GM12878 (cell line): ENCODE measurements at places on chromosomes 12 and 14. TPM values are rescaled to one million over a fixed set of nuclear protein-coding genes. Genes with fewer than 3 reads are reported as not detected.

- H3K36me3 ChIP-seq: peaks cover 5% of the 10 kb centered on the region; the same call in 1 of the 2 replicates
- no peak for DNase-seq
- no peak overlapping the region for H3K4me3 ChIP-seq
- H3K27me3 ChIP-seq: no peaks in the 10 kb centered on the region
- H3K27ac ChIP-seq: peak overlapping the region; percentile 79
These were observed 25.0 kb downstream of the CREBL2 start for GRCh38 chr12:12636641-12637040.

DNA sequence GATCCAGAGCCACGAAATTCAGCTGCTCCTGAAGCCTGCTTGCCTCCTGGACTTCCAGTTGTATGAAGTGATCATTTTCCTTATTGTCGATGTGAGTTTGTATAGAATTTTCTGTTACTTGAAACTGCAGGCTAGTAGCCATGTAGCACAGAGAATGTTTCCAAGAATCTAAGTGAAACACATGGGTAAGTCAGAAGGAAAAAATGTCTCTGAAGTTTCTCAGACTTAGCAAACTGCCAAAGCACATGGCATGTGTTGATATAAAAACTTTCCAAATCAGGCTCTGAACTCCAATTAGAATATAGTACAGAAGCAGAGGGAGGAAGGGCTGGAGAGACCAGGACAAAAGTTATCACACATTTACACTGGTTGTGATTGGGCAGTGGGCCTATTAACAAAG lies 9.8 kb upstream of the PCNX1 start:
- H3K27ac ChIP-seq: no peak overlapping the region
- H3K4me1 ChIP-seq: peaks cover 22% of the 10 kb centered on the region
- no peaks in the 10 kb centered on the region for H3K27me3 ChIP-seq
- no peak for DNase-seq
- H3K36me3 ChIP-seq: no peaks in the 10 kb centered on the region

DNA sequence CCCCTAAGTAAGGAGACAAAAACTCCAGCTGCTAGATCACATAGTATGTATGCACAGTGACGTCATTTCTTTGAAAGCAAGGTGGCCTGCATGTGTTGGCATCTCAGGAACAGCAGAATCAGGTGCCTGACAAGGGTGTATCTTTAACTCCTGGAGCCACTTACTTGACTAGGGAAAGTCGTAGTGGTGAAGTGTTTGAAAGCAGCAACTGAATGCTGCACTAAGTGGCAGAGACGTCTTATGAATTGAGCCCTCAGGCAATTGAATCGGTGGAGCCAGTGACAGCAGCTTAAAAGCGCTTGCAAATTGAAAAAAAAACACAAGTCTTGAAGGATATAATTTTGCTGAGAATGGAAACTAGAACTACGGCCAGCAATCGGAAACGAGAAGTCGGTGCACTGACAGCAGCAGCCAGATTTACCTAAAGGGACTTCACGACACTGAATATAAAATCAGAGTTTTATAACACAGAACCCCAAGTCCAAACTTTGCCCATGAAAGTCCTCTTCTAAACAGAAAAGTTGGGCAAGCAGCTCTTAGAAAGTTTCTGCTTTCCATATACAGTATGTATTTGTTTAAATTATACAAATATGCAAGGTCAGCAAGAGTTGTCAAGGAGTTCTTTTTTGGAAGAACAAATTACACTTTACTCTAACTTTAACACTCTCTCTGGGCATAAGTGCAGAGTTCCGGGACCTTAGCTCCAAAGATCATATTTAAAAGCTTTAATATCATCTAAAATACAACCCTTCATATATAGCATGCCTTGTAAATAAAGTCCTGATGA lies 1.1 kb downstream of the IGF1 start:
- H3K4me3 ChIP-seq: peak overlapping the region; percentile 59
- H3K27me3 ChIP-seq: no peaks in the 10 kb centered on the region
- peak; percentile 62 for DNase-seq

DNA sequence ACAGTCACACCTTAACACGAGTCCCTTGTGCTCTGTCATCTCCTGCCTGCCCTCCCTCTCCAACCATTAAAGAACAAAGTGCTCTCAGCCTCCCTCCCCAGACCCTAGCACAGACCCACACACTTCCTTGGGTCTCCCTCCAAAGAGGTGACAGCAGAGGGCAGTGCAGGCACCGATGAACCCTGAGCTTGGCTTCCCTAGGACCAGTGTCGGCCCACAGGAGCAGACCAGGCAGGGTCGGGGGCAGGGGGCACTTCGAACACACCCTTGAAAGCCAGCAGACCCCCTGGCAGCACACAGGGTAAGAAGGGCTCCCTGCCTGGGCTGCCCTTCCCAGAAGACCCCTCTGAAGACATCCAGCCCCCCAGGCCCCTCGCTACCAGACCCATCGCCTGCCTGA lies 7.0 kb downstream of the CDK2AP1 start:
- no peaks in the 10 kb centered on the region for H3K27me3 ChIP-seq
- no peaks in the 10 kb centered on the region; the same call in 1 of the 2 replicates for H3K36me3 ChIP-seq
- no peak for DNase-seq
- no peak overlapping the region for H3K4me3 ChIP-seq
- H3K4me1 ChIP-seq: peaks cover 12% of the 10 kb centered on the region

FANCM gene
- 11.2 and 14.0 TPM in 2 replicates for polyA plus RNA-seq

PAH gene
- not detected in 2 replicates for polyA plus RNA-seq

SRRM4 gene
- not detected in 2 replicates for polyA plus RNA-seq

RIPK3 gene
- 8.0 and 8.3 TPM in 2 replicates for polyA plus RNA-seq

ADGRD1 gene
- 1.9 and 2.8 TPM in 2 replicates for polyA plus RNA-seq

BCL11B gene
- 0.56 and 0.64 TPM in 2 replicates for polyA plus RNA-seq
